ENCODE measurements at places on chromosomes 12 and 14. TPM values are rescaled to one million over a fixed set of nuclear protein-coding genes. Genes with fewer than 3 reads are reported as not detected.

ATL1 gene
- total RNA-seq, result 0.64 TPM

GRCh38 chr12:8661016-8661415, 1.6 kb downstream of the MFAP5 start:
- H3K4me3 ChIP-seq, result no peak overlapping the region
- H3K36me3 ChIP-seq, result no peaks in the 10 kb centered on the region
- no peaks in the 10 kb centered on the region for H3K4me1 ChIP-seq
- peaks cover 3% of the 10 kb centered on the region for H3K27me3 ChIP-seq

DNA sequence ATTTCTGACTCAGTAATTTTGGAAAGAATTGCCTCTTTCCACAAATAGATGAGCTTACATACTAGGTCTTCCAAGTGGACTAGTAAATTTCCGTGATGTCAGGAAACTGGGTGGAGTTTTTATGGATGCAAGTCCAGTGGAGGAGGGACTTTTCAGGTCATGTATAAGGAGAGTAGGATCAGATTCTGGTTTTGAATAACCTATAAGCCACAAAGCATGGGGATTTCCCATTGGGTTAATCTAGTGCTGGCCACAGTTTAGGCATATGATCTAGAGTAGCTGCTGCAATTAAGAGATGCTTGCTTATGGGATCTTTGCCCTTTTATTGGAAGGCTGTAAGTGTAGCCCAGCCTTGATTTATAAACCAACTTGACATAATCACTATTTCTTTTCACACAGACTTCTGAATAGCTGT, 33.8 kb downstream of the STK38L start:
- no peaks in the 10 kb centered on the region for H3K36me3 ChIP-seq
- no peaks in the 10 kb centered on the region for H3K27me3 ChIP-seq
- no peak overlapping the region for H3K4me3 ChIP-seq
- DNase-seq, result no peak

HNRNPC gene
- total RNA-seq, result 310 TPM

CLEC6A gene
- total RNA-seq, result not detected

DNA sequence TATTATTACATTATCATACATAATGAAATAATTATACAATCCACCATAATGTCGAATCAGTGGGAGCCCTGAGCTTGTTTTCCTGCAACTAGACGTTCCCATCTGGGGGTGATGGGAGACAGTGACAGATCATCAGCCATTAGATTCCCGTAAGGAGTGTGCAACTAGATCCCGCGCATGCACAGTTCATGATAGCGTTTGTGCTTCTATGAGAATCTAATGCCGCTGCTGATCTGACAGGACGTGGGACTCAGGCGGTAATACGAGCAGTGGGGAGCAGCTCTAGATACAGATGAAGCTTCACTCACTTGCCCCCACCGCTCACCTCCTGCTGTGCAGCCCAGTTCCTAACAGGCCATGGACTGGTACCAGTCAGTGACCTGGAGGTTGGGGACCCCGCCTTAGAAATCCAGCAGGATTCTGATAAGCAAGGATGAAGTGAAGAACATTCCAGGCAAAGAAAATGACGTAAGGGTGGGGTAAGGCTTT, 204.6 kb downstream of the ETV6 start:
- H3K27ac ChIP-seq, result no peak overlapping the region
- H3K4me3 ChIP-seq, result no peak overlapping the region
- H3K27me3 ChIP-seq, result no peaks in the 10 kb centered on the region
- H3K4me1 ChIP-seq, result no peaks in the 10 kb centered on the region
- no peak for DNase-seq

- H3K36me3 ChIP-seq, result peaks cover 3% of the 10 kb centered on the region
- H3K27ac ChIP-seq, result peak overlapping the region; percentile 23
- peaks cover 22% of the 10 kb centered on the region for H3K4me1 ChIP-seq
- no peak overlapping the region for H3K4me3 ChIP-seq
Observed at GRCh38 chr12:3081091-3081490, 3.9 kb downstream of the TSPAN9 start.

DNA sequence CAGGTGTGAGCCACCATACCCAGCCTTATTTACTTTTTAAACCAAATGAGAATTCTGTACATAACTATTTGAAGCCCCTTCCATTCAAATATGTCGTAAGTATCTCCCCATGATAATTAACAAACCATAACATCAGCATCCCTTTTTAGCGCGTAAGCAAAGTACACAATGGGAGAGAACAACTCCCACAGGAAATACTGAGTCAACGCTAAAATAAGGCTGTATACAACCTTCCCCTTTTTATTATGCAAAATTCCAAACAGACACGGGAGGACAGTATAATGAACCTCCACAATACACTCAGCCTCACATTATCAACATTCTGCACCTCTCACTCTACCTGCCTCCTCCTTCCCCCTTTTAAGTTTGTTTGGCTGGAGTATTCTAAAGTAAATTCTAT, 73.5 kb downstream of the CCDC88C start:
- no peaks in the 10 kb centered on the region for H3K36me3 ChIP-seq
- H3K27me3 ChIP-seq, result no peaks in the 10 kb centered on the region
- no peaks in the 10 kb centered on the region for H3K4me1 ChIP-seq

- H3K27me3 ChIP-seq, result no peaks in the 10 kb centered on the region
Observed at GRCh38 chr12:10235761-10236631, 23.3 kb downstream of the GABARAPL1 start.

- DNase-seq, result no peak
- H3K27me3 ChIP-seq, result no peaks in the 10 kb centered on the region
Observed at GRCh38 chr14:78488938-78489337, 318.8 kb downstream of the NRXN3 start.

- H3K27ac ChIP-seq, result no peak overlapping the region
- H3K4me3 ChIP-seq, result no peak overlapping the region
- no peaks in the 10 kb centered on the region for H3K4me1 ChIP-seq
- no peaks in the 10 kb centered on the region for H3K36me3 ChIP-seq
- H3K27me3 ChIP-seq, result no peaks in the 10 kb centered on the region
Observed at GRCh38 chr12:76636121-76636692, 76.6 kb upstream of the OSBPL8 start.

DNA sequence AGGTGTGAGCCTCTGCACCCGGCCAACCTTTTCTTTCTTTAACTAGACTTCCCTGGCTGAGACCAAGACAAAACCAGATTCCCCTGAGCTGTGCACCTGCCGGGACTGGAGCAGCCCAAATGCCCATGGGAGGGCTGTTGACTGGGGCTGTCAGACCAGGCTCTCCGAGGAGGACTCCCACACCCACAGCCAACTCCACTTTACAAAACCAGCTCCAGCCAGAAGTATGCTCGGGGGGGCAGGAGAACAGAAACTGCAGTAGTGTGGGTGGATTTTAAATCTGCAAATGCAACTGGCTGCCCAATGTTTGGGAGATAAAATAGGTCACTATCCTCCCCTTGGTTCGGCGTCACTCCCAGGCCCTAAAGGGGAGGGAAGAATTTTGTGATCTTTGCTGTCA, 78.5 kb downstream of the VCPKMT start:
- H3K36me3 ChIP-seq, result no peaks in the 10 kb centered on the region
- no peak overlapping the region for H3K27ac ChIP-seq
- no peak for DNase-seq
- H3K4me1 ChIP-seq, result no peaks in the 10 kb centered on the region

GRCh38 chr12:121379945-121380344, 20.0 kb upstream of the RNF34 start:
- H3K4me1 ChIP-seq, result no peaks in the 10 kb centered on the region
- no peak overlapping the region for H3K4me3 ChIP-seq
- no peak overlapping the region for H3K27ac ChIP-seq
- no peak for DNase-seq
- no peaks in the 10 kb centered on the region for H3K27me3 ChIP-seq
- no peaks in the 10 kb centered on the region for H3K36me3 ChIP-seq

RNASE4 gene
- total RNA-seq, result 4.3 TPM

NRXN3 gene
- 0.06 TPM for total RNA-seq

DNA sequence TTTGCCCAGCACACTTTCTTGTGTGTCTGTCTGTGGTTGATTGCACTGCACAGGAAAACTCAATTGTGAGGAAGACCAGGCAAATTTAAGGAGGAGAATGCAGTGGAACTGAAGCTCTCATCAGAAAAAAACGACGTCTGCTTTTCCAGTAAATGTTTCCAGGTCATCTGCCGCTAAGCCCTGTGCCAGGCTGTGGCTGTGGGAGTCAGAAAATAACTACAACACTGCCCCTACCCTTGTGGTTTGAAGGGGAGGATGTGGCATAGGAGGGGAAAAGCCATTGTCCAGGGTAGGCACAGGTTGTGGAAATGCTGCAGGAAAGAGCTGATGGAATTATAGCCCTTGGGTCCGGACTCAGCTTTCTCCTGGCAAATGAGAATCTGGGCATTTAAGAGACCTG, 259.7 kb upstream of the TMEM132C start:
- no peak overlapping the region for H3K27ac ChIP-seq
- H3K4me3 ChIP-seq, result no peak overlapping the region
- H3K4me1 ChIP-seq, result no peaks in the 10 kb centered on the region
- no peak for DNase-seq
- H3K36me3 ChIP-seq, result no peaks in the 10 kb centered on the region

All from psoas muscle (tissue), 8 donors.